GM23338 (cell line): ENCODE measurements at places on chromosomes 1 and 21.

DNA sequence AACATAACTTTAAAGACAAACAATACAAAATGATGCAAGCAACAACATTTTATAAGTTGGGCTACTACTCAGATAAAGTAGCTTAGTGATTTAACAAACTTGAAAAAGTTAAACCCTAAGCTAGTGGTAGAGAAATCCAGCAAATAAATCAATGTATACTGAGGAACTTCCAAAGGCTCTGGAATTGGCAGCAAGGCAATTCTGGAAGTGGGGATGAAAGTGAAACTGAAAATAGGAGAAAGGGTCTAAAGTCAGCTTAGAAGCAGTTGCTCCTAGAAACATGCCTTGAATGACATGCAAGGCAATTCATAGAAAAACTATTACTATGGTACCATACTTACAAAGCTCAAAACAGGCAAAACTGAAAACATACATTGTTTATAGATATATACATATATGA, 90.0 kb upstream of the CAMK1G start:
- DNase-seq: no peak

DNA sequence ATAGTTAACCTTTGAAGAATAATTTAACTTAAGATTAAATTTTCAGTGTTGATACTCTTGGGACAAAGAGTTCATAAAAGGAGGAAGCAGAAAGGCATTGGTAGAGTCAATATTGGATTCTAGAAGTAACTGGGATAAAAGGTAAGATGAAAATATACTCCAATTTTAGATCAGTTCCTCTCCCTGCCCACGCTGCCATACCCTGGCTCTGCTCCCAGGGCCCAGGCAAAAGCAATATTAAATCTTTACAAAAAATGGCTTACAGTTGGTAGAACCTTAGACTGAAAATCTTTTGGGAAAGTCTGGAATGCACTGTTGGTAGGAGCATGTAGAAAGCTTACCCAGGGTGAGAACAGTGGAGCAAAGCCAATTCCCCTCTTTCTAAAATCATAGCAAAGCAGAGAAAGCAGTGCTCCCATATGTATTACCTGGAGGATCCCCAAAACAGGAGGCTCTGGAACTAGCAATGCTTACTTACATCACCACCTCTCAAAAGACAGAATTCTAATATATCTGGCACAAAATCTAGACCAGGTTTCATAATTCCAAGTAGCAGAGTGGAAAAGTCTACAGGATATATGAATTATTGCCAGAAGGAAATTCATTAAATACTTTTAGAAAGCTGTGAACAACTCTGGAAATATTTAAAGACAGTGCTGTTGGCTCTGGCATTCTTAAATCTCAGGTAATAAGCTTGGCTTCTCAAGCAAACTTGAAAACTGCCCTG, 24.5 kb downstream of the KIAA0319L start:
- no peak for DNase-seq

- no peak for DNase-seq
Measured at GRCh38 chr1:7611421-7612010, 159.6 kb upstream of the VAMP3 start.

DNA sequence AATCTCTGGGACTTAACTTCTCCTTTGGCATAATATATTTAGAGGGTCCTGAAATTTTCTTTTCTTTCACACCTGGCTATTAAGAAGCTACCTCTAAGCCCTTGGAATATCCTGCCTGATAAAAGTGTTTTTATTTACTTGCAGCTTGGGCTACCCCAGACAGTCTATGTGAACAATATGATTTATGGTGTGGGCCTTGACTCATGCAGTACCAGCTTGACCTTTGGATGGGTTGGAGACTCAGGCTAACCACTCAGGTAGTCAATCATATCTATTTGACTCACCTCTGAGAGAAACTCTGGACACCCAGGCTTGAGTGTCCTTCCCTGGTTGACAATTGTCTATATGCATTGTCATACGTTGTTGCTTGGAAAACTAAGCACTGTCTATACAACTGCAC, 13.4 kb upstream of the PGBD2 start:
- DNase-seq: no peak

GRCh38 chr1:204130981-204131892, 20.6 kb downstream of the ETNK2 start:
- DNase-seq: peak; percentile 24

GRCh38 chr1:89484092-89485038, 40.3 kb upstream of the LRRC8B start:
- DNase-seq: no peak

GRCh38 chr1:68495532-68495931, 1.4 kb downstream of the DEPDC1 start:
- DNase-seq: no peak

- no peak for DNase-seq
Measured at GRCh38 chr1:6133146-6133895, 46.8 kb downstream of the CHD5 start.

DNA sequence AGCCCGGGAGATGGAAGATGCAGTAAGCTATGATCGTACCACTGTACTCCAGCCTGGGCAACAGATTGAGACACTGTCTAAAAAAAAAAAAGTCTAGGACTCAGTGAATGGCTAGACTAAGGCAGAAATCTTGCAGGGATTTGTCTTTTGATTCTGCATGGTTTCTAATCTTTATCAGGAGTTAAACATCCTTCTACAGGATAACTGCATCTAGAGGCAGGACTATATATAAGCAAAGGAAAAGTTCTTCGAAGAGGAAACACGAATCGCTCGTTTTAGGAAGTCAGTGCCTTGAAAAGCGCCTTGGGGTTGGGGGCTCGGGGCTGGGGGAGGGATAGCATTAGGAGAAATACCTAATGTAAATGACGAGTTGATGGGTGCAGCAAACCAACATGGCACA, 602 bp upstream of the UFC1 start:
- DNase-seq: peak; percentile 36

- no peak for DNase-seq
Measured at GRCh38 chr1:217106231-217106901, 383.1 kb upstream of the ESRRG start.

- no peak for DNase-seq
Measured at GRCh38 chr1:59523745-59524450, 227.0 kb downstream of the FGGY start.

DNA sequence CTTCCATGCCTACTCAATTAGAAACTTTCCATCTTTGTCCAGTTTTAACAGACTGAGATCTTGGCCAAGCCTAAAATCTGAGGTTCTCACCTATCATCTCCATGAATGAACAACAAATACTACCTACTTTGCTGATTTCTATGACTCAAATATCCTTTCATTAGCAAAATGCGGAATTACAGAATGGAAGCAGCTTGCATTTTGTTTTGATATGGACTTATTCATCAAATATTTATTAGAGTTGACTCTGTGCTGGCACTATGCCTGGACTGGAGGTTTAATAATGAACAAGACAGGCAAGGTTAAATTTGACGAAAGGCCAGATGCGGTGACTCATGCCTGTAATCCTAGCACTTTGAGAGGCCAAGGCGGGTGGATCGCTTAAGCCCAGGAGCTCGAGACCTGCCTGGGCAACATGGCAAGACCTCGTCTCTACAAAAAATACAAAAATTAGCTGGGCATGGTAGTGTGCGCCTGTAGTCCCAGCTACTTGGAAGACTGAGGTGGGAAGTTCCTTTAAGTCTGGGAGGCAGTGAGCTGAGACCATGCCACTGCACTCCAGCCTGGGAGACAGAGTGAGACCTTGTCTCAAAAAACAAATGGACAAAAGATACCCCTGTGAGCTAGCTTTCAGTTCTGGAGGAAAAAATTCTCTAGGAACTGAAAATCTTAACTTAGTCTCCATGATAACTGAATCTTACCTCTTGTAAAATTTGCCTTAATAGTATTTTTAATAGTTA, 29.4 kb upstream of the SOD1 start:
- no peak for DNase-seq

- DNase-seq: no peak
Measured at GRCh38 chr1:170357750-170358149, 174.2 kb upstream of the GORAB start.

- DNase-seq: peak; percentile 40
Measured at GRCh38 chr1:67429011-67429527, 1.1 kb downstream of the SERBP1 start.

DNA sequence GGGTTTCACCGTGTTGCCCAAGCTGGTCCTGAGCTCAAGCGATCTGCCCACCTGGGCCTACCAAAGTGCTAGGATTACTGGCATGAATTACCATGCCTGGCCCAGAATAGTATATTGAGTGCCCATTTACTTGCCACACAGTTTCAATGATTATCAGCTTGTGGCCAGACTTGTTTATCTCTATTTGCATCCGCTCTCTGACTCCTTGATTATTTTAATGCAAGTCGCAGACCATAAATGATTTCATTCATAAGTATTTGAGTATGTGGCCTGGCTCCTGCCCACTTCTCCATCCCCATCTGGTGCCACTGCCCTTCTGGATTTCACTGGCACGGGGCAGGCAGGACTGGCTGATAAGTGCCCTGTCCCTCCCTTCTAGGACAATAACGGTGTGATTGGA, 18.2 kb upstream of the TRNAU1AP start:
- no peak for DNase-seq

GRCh38 chr1:186839041-186839400, 10.3 kb downstream of the PLA2G4A start:
- DNase-seq: no peak

DNA sequence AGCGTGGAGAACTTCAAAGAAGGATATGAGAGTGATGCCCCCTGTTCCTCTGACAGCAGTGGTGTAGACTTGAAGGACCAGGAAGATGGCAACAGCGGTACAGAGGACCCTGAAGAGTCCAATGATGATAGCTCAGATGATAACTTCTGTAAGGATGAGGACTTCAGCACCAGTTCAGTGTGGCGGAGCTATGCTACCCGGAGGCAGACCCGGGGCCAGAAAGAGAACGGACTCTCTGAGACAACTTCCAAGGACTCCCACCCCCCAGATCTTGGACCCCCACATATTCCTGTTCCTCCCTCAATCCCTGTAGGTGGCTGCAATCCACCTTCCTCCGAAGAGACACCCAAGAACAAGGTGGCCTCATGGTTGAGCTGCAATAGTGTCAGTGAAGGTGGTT, 14.0 kb downstream of the CERS2 start:
- DNase-seq: no peak

DNA sequence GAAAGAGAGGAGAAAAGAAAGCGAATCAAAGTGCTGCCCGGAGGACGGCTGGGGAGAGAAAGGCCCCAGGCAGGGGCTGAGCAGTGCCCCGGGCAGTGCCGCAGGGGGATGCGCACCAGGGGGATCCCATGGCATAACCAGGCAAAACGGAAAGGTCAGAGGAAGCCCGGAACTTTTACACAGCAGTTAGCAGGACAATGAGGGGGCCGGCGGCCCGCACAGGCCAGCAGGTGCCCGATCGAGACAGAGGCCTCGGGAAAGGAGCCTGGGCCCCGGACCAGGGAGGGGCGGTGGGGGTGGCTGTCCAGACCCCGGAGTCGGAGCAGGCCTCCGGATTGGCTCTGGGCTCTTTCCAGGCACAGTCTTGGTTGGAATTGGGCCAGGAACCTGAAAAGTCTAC, 86.8 kb downstream of the CASZ1 start:
- DNase-seq: no peak

- DNase-seq: no peak
Measured at GRCh38 chr1:61171974-61172373, 89.6 kb downstream of the NFIA start.

DNA sequence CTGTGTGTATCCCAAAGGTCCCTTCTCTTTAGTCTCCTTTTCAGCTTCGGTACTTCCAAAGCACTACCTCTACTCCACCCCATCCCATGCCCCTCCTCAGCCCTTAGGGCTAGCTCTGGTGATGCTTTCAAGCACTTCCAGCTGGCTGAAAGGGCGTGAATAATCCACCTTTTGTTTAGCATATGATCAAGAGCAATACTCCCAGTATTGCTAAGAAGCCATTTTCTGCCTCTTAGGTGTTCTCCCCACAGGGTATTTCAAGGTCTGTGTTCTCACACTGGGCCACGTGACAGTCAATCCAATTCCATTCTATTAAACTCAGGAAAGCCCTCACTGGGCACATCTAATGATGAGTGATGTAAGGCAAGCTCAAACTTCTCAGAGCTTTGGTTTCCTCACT, 298.5 kb upstream of the PROX1 start:
- DNase-seq: no peak

GRCh38 chr1:94339206-94339927, 78.8 kb upstream of the ABCD3 start:
- no peak for DNase-seq

GRCh38 chr1:225467193-225468020, 39.6 kb upstream of the LBR start:
- no peak for DNase-seq

DNA sequence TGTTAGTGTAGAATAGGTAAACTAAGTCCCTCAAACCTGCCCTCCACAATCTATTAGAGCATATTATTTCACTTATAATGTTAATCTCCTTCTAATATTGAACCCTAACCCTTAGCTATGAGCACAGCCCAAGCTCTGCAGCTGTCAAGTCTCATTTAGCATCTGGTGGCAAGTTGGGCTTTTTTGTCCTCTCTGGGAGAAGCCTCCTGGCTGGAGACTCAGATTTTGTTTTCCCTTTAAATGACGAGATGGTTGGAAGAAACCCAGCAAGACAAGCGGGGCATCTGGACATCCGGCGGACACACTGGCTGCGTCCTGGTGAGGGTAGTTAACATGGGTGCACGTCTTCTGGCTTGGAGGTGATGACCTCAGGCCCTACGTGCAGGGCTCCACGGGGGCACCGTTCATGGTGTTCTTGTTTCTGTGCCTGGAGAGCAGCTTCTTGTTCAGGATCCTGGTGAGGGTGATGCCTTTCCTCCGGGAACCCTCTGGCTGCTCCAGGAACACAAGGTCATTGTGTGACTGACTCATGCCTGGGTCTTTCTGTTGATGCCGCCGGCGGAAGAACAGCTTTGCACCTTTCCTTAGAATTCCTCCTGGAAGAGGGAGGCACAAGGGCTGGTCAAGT, 9.7 kb upstream of the PRDM15 start:
- no peak for DNase-seq

DNA sequence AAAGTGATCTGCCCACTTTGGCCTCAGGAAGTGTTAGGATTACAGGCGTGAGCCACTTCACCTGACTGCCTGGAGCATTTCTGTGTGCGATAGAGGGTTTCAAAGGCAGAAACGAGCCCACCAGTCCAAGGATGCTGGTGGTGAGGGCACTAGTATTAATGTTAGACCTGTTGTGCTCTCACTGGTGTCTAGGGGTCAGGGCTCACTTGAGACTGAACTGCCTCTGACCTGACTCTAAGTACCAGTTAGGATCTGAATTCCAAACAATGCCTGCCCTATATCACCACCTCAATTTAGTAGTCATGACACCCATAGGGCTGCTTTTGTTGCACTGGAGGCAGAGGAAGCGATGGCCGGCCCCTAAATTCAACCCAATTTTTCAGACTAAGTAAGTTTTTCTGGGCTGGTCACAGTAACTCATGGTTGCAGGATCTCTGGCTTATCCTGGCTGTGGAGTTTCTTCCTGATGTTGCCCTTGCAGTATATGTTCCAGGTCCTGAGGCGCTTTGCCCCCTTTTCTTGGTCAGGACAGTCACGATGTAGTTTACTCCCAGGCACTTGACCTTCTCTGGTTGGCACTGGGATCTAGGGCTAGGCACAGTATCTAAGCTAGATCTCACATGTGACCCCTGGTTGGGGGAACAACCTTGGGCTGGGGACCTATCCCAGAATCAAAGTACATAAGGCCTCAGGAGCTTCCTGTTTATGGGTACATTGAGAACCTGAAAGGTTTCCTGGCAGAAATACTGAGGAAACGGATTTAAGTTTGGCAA, 4.5 kb downstream of the CCDC17 start:
- peak; percentile 45 for DNase-seq
